ENCODE measurements at places on chromosomes 4 and X. TPM values are rescaled to one million over a fixed set of nuclear protein-coding genes. Genes with fewer than 3 reads are reported as not detected.

GDPD2 gene
- 19.9 TPM for polyA plus RNA-seq

RASL11B gene
- 2.1 TPM for polyA plus RNA-seq

SH2D1A gene
- polyA plus RNA-seq, result 0.82 TPM

PHKA1 gene
- polyA plus RNA-seq, result 0.67 TPM

FGB gene
- polyA plus RNA-seq, result 213 TPM

TRPC5OS gene
- polyA plus RNA-seq, result not detected

XK gene
- polyA plus RNA-seq, result 12.3 TPM

NUP62CL gene
- polyA plus RNA-seq, result 7.6 TPM

CXCL6 gene
- 0.19 TPM for polyA plus RNA-seq

SLC25A43 gene
- 13.2 TPM for polyA plus RNA-seq

DNA sequence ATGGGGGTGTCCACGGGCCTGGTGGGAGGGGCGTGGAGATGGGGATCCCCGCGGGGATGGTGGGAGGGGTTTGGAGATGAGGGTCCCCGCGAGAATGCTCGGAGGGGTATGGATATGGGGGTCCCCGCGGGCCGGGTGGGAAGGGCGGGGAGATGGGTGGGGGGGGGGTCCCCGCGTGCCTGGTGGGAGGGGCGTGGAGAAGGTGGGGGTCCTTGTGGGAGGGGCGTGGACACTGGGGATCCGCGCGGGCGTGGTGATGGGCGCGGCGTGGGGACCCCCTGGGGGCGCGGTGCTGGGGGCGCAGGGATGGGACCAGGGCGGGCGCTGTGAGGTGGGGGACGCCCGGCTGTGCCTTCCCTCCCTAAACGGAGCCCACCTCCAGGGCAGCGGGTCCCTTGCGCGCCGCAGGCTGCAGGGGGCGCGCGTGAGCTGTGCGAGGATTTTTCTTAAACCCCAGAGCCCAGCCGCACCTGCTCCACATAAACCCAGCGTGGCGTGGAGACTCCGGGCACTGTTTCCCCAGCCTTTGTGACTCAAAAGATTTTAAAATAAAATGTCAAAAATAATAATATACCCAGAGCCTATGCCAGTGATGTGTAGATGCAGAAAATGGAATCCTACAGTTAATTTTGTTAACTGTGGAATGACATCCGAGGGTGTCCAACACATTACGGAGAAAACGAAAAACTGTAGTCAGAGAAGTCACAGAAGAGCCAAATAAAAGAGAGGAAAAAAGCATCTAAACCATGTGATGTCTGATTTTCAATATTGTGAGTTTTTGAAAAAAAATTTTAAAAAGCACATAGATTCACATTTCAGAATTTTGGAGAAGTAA lies 1.5 kb upstream of the ASMTL start:
- peak; percentile 66 for DNase-seq
- no peaks in the 10 kb centered on the region for H3K36me3 ChIP-seq
- no peak overlapping the region for H3K27ac ChIP-seq
- H3K4me1 ChIP-seq, result peaks cover 5% of the 10 kb centered on the region

GRCh38 chr4:3720466-3720865 lies 45.7 kb upstream of the ADRA2C start:
- H3K4me1 ChIP-seq, result no peaks in the 10 kb centered on the region
- H3K27ac ChIP-seq, result no peak overlapping the region
- no peak for DNase-seq
- H3K27me3 ChIP-seq, result peaks cover 45% of the 10 kb centered on the region
- H3K36me3 ChIP-seq, result no peaks in the 10 kb centered on the region
- no peak overlapping the region for H3K4me3 ChIP-seq

- H3K27me3 ChIP-seq, result no peaks in the 10 kb centered on the region
- no peaks in the 10 kb centered on the region for H3K4me1 ChIP-seq
- no peak overlapping the region for H3K27ac ChIP-seq
- no peak overlapping the region for H3K4me3 ChIP-seq
- no peak for DNase-seq
- no peaks in the 10 kb centered on the region for H3K36me3 ChIP-seq
These were observed 265.1 kb upstream of the MAD2L1 start for GRCh38 chr4:120331486-120332370.

DNA sequence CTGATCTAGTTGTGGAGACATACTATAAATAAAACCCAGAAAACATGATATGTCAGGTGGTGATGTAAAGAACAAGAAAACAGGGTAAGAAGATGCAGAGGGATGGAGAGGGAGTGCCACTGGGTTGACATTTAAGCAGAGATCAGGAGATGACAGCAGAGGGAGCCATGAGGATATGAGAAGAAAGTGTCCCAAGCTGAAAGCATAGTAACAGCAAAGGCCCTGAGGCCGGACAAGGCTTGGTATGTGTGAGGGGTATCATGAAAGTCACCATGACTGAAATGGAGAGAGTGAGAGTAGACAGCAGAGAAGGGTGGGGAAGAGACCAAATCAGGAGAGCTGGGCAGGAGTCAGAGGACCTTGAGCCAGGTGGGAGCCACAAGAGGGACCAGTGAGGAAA lies 3.4 kb downstream of the GPKOW start:
- peaks cover 35% of the 10 kb centered on the region for H3K36me3 ChIP-seq
- no peaks in the 10 kb centered on the region for H3K4me1 ChIP-seq
- no peaks in the 10 kb centered on the region for H3K27me3 ChIP-seq
- DNase-seq, result no peak

DNA sequence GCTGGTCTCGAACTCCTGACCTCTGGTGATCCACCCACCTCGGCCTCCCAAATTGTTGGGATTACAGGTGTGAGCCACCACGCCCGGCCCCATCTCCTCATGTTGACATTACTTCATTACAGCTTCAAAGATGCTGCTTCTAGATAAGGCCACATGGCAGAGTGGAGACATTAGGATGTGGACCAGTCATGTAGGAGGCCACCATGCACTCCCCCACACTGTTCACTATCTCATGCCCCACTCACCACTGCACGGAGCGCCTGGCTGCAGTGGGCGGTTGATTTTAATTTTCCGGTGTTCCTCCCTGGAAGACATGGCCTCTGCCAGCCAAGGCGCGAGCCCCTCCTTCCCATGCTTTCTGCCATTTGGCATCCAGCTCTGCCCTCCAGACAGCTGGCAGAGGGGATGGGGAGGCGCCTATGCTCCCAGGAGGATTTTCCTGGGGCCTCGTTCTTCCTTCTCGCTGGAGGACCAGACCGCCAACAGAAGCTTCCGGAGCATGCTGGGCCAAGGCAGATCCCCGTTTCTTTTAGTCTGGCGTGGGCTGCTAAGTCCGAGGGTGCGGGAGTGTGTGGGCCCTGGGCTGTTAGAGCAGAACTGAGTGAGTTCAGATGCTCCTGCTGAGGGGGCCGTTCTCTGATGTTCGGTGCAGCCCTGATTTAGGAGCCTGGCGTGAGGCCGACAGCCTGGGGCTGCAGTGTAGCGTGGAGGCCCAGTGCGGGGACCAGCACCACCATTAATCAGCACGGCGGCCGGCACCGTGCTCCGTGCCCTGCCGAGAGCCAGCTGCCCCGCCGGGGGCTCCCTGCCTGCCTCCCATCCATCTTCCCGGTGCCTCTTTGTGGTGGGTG lies 93.1 kb downstream of the SORCS2 start:
- H3K4me1 ChIP-seq, result peaks cover 3% of the 10 kb centered on the region
- peaks cover 11% of the 10 kb centered on the region for H3K27me3 ChIP-seq
- peak overlapping the region; percentile 7 for H3K27ac ChIP-seq
- DNase-seq, result no peak
